ENCODE measurements at places on chromosomes 7 and 10. TPM values are rescaled to one million over a fixed set of nuclear protein-coding genes. Genes with fewer than 3 reads are reported as not detected.

HYAL4 gene
- total RNA-seq = not detected

UPK3B gene
- 1.6 TPM for total RNA-seq

SYT15B gene
- 2.7 TPM for total RNA-seq

LEP gene
- total RNA-seq = 0.97 TPM

GBX1 gene
- not detected for total RNA-seq

GLI3 gene
- 21.3 TPM for total RNA-seq

SPDYE1 gene
- total RNA-seq = not detected

SORBS1 gene
- total RNA-seq = 591 TPM

CYP3A5 gene
- not detected for total RNA-seq

PRSS37 gene
- not detected for total RNA-seq

RHOBTB1 gene
- 22.8 TPM for total RNA-seq

PLXNA4 gene
- total RNA-seq = 30.1 TPM

OPN4 gene
- total RNA-seq = 0.36 TPM

CDH23 gene
- 16.6 TPM for total RNA-seq

PRSS2 gene
- total RNA-seq = 12.0 TPM

NPSR1 gene
- total RNA-seq = not detected

PRLHR gene
- not detected for total RNA-seq

CCL24 gene
- 2.4 TPM for total RNA-seq

UNCX gene
- not detected for total RNA-seq

SPDYE2B gene
- total RNA-seq = not detected

OIT3 gene
- 0.15 TPM for total RNA-seq

ZNF33B gene
- total RNA-seq = 21.0 TPM

TMEM213 gene
- total RNA-seq = not detected

POU6F2 gene
- total RNA-seq = 1.5 TPM

HOXA1 gene
- 1.6 TPM for total RNA-seq

SFMBT2 gene
- total RNA-seq = 20.3 TPM

LRRC17 gene
- total RNA-seq = 30.5 TPM

TBX20 gene
- total RNA-seq = not detected

CPN1 gene
- total RNA-seq = not detected

HGF gene
- total RNA-seq = 20.7 TPM

MRC1 gene
- total RNA-seq = 58.3 TPM

UTF1 gene
- not detected for total RNA-seq
